Breast epithelium (tissue), 4 donors: ENCODE measurements at places on chromosomes 11 and 22. TPM values are rescaled to one million over a fixed set of nuclear protein-coding genes. Genes with fewer than 3 reads are reported as not detected.

The LRRC10B gene
- total RNA-seq, result 3.3 TPM

The TECTA gene
- total RNA-seq, result 0.88 TPM

The PATE2 gene
- total RNA-seq, result 2.8 TPM

The TMEM86A gene
- total RNA-seq, result 16.7 TPM

The SLC5A4 gene
- total RNA-seq, result 0.16 TPM

The TRIM29 gene
- 10.6 TPM for total RNA-seq

- H3K36me3 ChIP-seq, result no peaks in the 10 kb centered on the region
- H3K27me3 ChIP-seq, result no peaks in the 10 kb centered on the region
- H3K27ac ChIP-seq, result no peak overlapping the region
- H3K4me3 ChIP-seq, result no peak overlapping the region
These were observed 79.6 kb downstream of the CELSR1 start for GRCh38 chr22:46457502-46458488.

GRCh38 chr22:21694795-21695429, 29.1 kb downstream of the PPIL2 start:
- no peaks in the 10 kb centered on the region for H3K36me3 ChIP-seq
- DNase-seq, result no peak
- H3K27ac ChIP-seq, result no peak overlapping the region
- no peak overlapping the region for H3K4me3 ChIP-seq

- no peaks in the 10 kb centered on the region for H3K4me1 ChIP-seq
- no peak overlapping the region for H3K4me3 ChIP-seq
- no peaks in the 10 kb centered on the region for H3K36me3 ChIP-seq
- peaks cover 22% of the 10 kb centered on the region for H3K27me3 ChIP-seq
- no peak for DNase-seq
These were observed 4.6 kb downstream of the MN1 start for GRCh38 chr22:27796829-27797519.

- no peak overlapping the region for H3K27ac ChIP-seq
- H3K4me3 ChIP-seq, result no peak overlapping the region
- H3K27me3 ChIP-seq, result no peaks in the 10 kb centered on the region
- peaks cover 5% of the 10 kb centered on the region for H3K4me1 ChIP-seq
These were observed 1.9 kb downstream of the SAC3D1 start for GRCh38 chr11:65042891-65043290.

GRCh38 chr22:41499624-41500280, 30.8 kb downstream of the ACO2 start:
- no peak overlapping the region for H3K27ac ChIP-seq
- H3K4me3 ChIP-seq, result no peak overlapping the region
- DNase-seq, result no peak
- no peaks in the 10 kb centered on the region for H3K4me1 ChIP-seq
- H3K27me3 ChIP-seq, result no peaks in the 10 kb centered on the region
